ENCODE measurements at places on chromosomes 16 and 17.

- peak; percentile 93 for DNase-seq
Measured at GRCh38 chr16:1182950-1183907, 30.3 kb downstream of the CACNA1H start.

- DNase-seq, result no peak
Measured at GRCh38 chr16:48405907-48406306, 20.7 kb upstream of the SIAH1 start.

DNA sequence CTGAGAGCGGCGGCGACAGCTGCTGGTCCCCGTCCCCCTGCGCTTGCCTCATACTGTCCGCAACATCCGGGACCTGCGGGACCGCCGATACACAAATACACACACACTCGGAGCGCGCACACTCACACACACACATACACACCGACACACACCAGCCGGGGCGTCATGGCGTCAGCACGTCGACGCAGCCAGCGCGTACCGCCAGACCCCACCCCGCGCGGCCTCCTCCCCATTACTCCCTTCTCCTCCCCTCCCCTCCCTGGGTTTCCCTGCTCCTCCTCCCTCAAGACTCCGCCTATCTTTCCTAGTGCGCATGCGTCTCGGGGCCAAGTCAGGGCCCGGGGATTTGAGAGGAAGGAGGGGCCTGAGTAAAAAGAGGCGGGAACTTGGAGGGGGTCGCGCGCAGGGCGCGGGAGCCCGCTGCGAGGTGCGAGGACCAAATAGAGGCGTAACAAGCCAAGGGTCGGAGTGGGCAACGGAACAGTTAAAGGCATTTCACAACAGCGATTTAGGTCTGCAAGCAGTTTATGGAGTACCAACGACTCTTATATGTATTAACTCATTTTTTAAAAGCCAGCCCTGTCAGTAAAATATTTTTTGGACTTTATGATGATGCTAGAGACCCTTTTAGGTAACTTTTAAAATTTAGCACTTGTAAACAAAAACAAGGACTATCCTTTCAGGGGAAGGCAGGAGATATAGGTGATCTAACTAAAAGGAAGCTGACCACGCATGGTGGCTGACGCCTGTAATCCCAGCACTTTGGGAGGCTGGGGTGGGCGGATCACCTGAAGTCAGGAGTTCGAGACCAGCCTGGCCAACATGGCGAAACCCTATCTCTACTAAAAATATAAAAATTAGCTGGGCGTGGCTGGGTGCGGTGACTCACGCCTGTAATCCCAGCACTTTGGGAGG lies at the start of gene SPOP:
TSS of gene SPOP (minus strand) at position 165 of the 915 bp plus-strand sequence. CDS start 55,287 bp downstream, outside the sequence.
- peak; percentile 98 for DNase-seq

DNA sequence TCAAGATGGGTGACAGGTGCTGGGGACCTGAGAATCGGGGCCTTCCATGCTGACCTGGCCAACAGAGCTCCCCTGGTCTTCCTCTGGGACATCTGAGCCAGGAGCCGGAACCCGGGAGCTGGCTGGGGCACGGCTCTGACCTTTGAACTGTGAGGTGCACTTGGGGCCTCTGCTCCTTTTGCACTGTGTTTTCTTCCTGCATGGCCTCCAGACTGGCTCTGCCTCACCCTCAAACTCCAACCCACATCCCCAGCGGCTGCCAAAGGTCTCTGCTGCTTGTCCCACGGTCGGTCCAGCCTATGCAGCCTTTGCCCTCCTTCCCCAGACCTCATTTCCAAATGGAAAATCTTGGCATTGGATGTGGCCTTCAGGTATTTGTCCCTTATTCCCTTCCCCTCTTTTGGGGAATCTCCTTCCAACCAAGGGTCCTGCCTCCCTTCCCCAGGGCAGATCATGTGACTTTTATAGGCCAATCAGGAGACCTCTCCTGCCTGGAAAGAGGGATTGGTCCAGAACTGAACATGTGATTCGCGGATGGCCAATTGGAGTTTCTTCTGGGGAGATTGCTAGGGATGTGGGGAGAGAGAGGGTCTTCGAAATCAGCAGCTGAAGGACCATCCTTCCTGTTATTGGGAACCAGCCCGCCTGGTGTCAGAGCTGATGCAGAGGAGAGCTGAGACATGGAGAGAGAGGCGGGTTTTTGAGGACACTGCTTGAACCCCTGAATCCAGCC lies 117.9 kb downstream of the CYLD start:
- DNase-seq, result no peak

DNA sequence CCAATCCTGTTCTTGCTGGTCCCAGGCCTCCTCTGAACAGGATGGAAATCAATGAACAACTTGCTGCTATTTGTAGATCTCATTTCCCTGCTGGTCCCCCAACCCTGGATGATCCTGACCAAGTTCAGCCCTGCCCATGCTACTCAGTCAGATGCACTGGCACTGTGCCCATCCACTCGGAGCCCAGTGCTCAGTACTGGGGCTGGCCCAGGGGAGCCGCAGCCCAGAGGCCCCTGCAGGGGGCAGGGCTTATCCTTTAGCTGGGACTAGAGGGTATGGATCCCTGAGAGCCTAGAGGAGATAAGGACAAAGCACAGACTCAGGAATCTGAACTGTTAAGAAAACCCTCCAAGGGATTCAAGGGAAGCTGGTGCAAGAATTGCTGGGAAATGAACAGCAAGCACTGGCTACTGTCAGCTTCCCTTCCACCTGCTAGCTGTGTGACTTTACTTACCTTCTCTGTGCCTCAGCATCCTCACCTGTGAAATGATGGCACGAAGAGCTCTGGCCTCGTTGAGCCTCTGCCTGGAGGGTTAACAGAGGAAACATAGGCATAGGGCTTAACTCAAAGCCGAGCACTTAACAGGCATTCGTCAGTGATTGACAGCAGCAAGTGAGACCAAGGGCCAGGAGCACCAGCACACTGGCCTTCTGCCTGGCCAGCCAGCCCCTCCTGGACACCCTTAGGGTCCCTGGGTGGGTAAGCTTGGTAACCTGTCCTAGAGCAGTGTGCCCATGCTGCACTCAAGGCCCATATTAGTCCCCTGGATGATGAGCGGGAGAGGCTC lies 29.8 kb upstream of the C1QL1 start:
- DNase-seq, result no peak

- no peak for DNase-seq
Measured at GRCh38 chr17:31696703-31697325, 162.2 kb downstream of the COPRS start.

DNA sequence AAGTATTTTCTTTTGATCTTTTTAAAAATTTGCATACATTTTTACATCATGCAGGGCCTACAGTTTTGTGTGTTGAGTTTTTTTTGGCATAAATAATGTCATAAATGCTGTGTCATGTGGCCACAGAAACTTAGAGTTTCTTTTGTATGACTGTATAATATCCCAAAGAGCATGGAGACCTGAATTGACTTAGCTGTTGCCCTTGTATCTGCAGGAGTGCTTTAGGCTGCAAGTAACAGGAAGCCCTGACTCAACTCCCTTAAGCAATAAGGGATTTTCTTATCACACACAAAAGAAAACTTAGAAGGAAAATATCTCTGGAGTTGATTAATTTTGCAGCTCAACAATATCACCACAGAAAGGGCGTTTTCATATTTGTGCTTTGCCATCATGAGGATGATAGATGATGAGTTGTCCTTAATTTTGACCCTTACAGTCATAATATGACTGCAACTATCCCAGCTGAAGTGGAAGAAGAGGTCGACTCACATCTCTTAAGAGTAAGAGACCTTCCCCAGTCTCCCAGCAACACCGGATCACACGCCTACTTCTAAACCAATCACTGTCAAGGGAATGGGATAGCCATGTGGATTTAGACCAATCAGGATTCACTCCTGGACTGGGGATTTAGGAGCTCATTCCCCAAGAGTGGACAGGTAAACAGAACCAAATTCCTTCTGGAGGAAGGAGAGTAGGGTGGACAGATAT lies 138.9 kb downstream of the GSG1L start:
- DNase-seq, result no peak

GRCh38 chr17:14047591-14047990 lies 21.7 kb upstream of the COX10 start:
- DNase-seq, result no peak

DNA sequence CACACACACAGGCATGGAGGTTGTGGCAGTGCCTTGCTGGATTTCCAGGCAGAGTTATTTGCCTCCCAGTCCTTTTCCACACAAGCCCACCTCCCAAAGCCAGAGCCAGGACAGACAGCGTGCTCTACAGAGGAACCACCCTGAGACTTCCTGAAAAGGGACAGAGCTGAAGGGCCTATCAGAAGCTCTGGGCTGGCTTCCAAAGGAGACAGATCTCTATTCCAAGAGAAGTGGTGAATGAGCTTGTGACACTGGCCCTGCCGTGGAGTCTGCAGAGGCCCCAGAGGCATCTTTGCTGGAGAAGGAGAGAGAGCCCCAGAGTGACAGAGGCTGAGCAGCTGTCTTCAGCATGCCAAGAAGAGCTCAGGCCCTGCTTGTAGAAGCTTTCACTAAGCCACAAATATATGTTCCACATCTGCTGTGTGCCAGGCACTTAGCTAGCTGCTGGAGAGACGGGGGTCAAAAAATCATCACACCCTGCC lies 8.3 kb upstream of the LPCAT2 start:
- no peak for DNase-seq

- no peak for DNase-seq
Measured at GRCh38 chr16:68275611-68276191, 11.4 kb downstream of the SLC7A6 start.

DNA sequence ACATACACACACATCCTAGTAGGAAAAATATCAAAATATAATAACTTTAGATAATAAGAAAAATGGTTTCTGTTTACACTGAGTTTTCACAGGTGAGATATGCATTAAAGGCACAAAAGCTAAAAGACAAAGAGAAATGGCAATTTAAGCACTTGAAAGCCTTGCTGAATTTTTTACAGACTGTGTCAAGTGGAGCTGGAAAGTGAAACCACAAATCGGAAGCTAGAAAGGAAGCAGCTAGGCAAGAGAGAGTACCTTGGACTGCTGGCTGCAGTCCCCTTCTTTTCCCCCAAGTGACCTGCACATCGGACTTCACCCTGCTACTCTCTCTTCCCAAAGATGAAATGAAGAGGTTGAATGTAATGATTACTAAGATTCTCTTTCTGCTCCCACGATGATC lies 135.1 kb downstream of the CDH13 start:
- no peak for DNase-seq

- no peak for DNase-seq
Measured at GRCh38 chr17:33924104-33924503, 331.0 kb upstream of the CCL2 start.

GRCh38 chr17:47324224-47325020 lies 667 bp downstream of the EFCAB13 start:
- DNase-seq, result no peak

- no peak for DNase-seq
Measured at GRCh38 chr16:87701078-87701460, 64.7 kb downstream of the KLHDC4 start.
